ENCODE measurements at places on chromosomes 7 and 10. TPM values are rescaled to one million over a fixed set of nuclear protein-coding genes. Genes with fewer than 3 reads are reported as not detected.

- DNase-seq = no peak
- peaks cover 2% of the 10 kb centered on the region for H3K27me3 ChIP-seq
- H3K27ac ChIP-seq = no peak overlapping the region
- no peak overlapping the region for H3K4me3 ChIP-seq
- no peaks in the 10 kb centered on the region for H3K4me1 ChIP-seq
- H3K36me3 ChIP-seq = no peaks in the 10 kb centered on the region
Observed at GRCh38 chr10:123795196-123795780, 96.3 kb downstream of the CPXM2 start.

GRCh38 chr7:156102267-156102666, 290.0 kb upstream of the SHH start:
- peaks cover 4% of the 10 kb centered on the region for H3K4me1 ChIP-seq
- H3K36me3 ChIP-seq = no peaks in the 10 kb centered on the region
- no peaks in the 10 kb centered on the region for H3K27me3 ChIP-seq
- no peak overlapping the region for H3K4me3 ChIP-seq
- H3K27ac ChIP-seq = no peak overlapping the region

GRCh38 chr10:80407812-80408241, 524 bp upstream of the PRXL2A start:
- peak overlapping the region; percentile 89 for H3K4me3 ChIP-seq
- peaks cover 23% of the 10 kb centered on the region for H3K4me1 ChIP-seq
- peak; percentile 53 for DNase-seq
- peak overlapping the region; percentile 60 for H3K27ac ChIP-seq

CNNM1 gene
- 1.0 TPM for total RNA-seq

PRR15 gene
- total RNA-seq = not detected

ASIC3 gene
- total RNA-seq = 7.9 TPM

NRG3 gene
- total RNA-seq = not detected

ZCWPW1 gene
- total RNA-seq = 5.2 TPM

DNA sequence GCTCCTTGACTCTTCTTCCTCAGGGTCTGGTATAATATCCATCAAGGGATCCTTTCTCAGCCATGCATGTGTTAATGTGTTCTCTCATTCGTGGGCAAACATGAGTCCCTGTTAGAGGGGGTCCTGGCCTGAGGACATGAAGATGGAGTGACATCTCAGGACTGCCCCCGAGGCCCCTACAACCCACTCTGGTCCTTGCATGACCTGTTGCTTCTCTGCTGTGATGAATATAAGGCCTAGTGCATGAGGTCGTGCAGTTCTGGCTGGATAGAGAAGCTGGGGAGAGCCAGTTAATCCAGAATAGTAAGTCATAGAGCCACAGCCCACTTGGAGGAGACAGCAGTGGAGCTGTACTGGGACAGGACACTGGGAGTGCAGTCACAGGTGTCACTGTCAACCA, 4.6 kb upstream of the VWC2 start:
- H3K27ac ChIP-seq = no peak overlapping the region
- no peaks in the 10 kb centered on the region for H3K36me3 ChIP-seq
- no peak for DNase-seq
- H3K27me3 ChIP-seq = peaks cover 34% of the 10 kb centered on the region
- H3K4me3 ChIP-seq = no peak overlapping the region

- no peaks in the 10 kb centered on the region for H3K36me3 ChIP-seq
- H3K27ac ChIP-seq = no peak overlapping the region
- no peak for DNase-seq
- H3K27me3 ChIP-seq = peaks cover 5% of the 10 kb centered on the region
Observed at GRCh38 chr10:114000457-114001010, 43.1 kb upstream of the ADRB1 start.

DNA sequence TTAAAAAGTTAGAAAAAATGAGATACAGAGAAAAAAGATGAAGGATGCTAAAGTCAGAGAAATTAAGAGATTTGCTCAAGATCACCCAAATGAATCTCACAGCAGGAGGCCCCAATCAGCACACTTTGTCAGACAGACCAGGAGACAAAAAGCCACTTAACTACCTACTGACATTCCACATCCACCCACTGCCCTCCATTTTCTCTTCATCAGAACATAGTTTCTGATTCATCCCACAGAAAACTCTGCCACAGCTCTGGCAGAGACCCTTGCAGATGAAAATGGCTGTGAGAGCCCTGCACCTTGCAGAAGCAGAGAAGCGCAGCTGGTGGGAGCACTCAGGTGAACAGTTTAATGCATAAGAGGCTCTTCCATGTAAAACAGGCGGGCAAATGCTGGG, 26.6 kb downstream of the DGKI start:
- H3K27me3 ChIP-seq = peaks cover 19% of the 10 kb centered on the region
- H3K4me1 ChIP-seq = no peaks in the 10 kb centered on the region
- no peak overlapping the region for H3K4me3 ChIP-seq
- H3K36me3 ChIP-seq = no peaks in the 10 kb centered on the region
- H3K27ac ChIP-seq = no peak overlapping the region

VSIR gene
- 52.0 TPM for total RNA-seq

DNA sequence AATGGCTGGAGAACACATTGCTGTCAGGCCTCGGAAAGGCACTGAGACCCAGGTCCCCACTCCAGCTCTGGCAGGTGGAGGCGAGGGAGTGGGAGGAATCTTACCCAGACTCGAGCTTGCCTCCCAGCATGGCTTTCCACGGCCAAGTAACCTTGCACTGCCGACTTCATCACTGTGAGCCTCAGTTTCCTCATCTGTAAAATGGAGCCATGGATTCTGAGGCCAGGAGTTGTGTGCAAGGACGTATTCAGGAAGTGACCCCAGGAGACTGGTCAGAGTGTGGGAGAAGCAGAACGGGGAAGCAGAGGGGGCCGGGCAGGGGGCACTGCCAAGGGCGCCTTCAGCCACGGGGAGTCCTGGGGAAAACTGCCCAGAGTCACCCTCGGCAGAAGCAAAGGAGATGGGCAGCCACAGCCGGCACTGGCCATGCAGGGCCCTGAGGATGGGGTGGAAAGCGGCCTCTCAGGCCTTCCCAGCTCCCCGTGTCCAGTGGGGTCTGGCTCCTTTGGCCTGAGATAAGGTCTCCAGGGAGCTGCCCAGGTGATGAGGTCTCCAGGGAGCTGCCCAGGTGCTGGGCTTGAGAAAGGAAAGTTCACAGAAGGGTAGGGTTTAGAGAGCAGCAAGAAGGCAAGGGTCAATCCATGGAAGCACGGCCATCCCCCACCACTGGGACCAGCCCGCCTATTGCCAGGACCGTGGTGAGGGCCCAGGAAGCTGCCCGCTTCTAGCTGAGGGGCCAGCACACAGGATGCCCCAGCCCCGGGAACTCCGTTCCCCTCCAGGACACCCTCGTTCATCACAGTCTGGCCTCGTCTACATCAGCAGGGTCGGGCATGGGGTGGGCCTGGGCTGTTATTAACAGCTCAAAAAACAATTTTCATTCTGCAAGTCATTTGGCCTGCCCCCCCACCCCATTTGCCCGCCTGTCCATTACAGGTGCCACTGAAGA, 34.3 kb upstream of the EN2 start:
- no peaks in the 10 kb centered on the region for H3K36me3 ChIP-seq
- no peaks in the 10 kb centered on the region for H3K4me1 ChIP-seq
- peaks cover 4% of the 10 kb centered on the region for H3K27me3 ChIP-seq
- DNase-seq = no peak

DNA sequence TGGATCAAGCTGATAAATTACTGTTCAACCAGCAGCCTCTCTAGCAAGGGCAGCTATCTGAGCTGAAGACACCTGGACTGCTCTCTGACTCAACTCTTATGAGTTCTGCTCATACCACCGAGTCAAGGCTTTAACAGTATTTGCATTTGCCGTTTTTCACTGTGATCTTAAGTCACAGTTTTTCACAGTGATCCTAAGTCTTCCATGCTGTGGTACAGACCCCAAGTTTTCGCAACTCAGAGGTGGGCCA, 31.3 kb downstream of the PIP4K2A start:
- no peak for DNase-seq
- H3K36me3 ChIP-seq = peaks cover 1% of the 10 kb centered on the region
- peak overlapping the region; percentile 97 for H3K27ac ChIP-seq
- H3K4me3 ChIP-seq = peak overlapping the region; percentile 60
- H3K27me3 ChIP-seq = no peaks in the 10 kb centered on the region
